ENCODE measurements at places on chromosomes 3 and 15.

GRCh38 chr3:151152455-151153079 lies 50.4 kb downstream of the GPR171 start:
- DNase-seq, result no peak

GRCh38 chr15:77342807-77343206 lies 77.1 kb downstream of the PEAK1 start:
- no peak for DNase-seq

- no peak for DNase-seq
These were observed 108.3 kb upstream of the CTDSPL start for GRCh38 chr3:37753428-37753827.

DNA sequence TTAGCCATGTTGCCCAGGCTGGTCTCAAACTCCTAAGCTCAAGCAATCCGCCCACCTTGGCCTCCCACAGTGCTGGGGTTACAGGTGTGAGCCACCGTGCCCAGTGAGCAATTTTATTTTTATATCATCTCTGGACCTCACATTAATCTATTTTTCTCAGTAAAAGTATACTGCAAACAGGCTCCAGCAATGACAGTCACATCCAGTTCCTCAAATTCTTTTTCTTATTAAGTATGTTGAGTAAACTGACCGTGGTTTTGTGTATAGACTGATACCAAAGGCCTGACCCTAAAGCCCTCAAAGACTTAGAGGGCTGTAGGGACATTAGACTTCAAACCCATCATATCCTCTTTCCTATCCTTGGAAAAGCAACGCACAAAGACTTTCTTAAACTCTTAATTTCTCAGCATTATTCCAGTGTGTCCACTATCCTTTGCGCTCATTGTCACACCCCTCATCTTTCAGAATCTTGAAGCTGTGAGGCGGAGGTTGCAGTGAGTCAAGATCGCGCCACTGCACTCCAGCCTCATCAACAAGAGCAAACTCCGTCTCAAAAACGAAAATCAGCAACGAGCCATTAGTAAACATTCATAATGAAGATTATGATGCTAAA lies 2.0 kb downstream of the NGLY1 start:
- no peak for DNase-seq

DNA sequence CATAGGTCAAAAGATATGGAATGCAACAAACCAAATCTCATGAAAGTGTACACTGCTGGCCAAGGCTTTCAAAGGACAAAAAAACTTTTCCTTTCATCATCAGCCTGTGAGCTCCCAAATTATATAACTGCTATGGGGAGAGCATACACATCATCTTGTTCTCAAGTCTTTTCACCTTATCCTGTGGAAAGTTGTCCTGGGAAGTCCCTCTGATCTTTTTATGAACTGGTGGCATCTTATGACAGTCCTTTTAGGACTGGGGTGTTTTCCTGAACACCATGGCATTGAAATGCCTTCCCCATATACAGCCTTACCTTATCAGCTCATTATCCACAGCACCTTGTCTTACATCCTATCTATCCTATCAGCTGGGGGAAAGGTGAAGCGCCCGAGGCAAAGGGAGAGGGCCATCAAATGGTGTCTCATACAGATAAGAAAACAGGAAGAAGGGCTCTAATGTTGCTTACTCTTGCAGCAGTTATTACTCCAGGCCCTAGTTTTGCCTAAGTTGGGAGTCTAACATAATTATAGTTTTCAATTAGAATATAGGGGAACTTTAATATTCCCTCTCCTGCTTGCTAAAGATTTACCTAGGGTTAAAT lies 61.5 kb upstream of the GOLIM4 start:
- DNase-seq, result no peak

GRCh38 chr3:73148206-73148605 lies 86.7 kb downstream of the EBLN2 start:
- DNase-seq, result no peak

DNA sequence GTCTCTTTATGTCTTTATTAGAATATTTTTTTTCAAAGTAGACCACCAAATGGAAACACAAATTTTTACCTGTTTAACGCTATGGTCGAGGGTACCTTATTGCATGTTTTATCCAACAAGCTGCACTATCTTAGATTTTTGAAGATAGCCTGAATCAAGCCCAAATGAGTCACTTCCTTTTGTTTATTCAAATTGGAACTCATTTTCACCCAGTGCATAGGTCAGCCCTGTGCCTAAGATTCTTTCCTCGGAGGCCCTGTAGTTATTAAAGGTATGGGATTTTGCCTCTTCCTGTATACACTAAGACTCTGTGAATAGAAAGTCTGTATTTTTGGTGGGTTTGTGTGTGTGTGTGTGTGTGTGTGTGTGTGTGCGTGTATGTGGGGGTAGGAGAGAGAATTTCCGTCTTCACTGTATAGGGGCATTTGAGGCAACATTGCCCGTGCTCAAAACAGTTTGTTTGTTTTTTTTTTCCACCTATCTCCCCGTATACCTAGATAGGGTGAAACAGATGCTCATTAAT lies 358.0 kb upstream of the CADM2 start:
- no peak for DNase-seq

DNA sequence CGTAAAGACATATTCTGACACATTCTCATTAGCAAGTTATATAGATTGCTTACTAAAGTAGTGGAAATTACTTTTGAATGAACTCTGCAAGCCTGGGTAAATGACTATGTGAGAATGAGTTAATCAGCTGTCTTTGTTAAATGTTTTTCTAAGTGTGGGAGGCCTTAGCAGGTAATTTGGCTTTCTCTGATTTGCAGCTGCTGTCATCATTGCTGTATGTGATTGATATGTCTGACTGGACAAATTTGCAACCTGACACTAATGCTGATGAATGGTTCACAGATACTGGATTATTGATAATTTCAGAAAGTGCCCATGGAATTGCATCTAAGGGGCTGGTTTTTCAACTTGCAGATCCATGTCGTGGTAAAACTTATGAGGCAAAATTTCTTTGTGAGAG lies 372.2 kb upstream of the SGO1 start:
- DNase-seq, result no peak

DNA sequence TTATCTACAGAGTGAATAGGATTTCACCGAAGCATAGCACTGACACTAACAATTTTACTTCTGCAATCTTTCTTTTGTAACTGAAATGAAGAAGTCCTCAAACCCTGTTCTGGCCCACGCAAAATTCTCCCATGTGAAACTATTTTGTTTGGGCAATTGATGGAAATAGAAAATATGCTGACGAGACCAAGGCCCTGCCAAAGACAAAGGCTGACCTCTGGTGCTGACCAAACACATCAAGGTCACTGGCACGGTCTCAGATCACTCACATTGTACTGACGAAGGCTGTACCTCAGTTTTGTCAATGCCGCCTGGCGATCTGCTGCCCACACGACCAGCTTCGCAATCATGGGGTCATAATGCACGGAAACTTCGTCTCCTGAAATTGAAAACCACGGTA lies 58.4 kb upstream of the DCUN1D1 start:
- no peak for DNase-seq

GRCh38 chr15:31486506-31486905 lies 159.9 kb downstream of the KLF13 start:
- no peak for DNase-seq

GRCh38 chr3:15041950-15042349 lies 23.2 kb downstream of the MRPS25 start:
- no peak for DNase-seq

GRCh38 chr3:88235102-88235501 lies 85.3 kb downstream of the C3orf38 start:
- DNase-seq, result no peak

DNA sequence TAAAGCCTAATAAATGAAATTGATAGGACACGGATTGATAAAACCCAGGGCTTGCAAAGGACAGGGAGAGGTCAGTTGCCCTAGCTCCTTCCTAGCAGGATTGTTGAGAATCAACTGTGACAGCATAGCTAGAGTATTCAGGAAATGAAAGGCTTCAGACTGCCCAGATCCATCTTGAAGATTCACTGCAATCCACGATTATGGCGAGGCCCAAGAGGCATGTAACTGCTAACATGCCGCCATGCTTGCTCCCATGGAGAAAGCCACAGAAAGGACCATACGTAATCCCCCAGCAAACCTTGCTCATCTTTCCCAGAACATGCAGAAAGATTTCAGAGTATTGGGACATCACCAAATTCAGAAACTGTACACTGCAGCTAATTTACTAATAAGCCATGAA lies 41.3 kb downstream of the MYH15 start:
- DNase-seq, result no peak

DNA sequence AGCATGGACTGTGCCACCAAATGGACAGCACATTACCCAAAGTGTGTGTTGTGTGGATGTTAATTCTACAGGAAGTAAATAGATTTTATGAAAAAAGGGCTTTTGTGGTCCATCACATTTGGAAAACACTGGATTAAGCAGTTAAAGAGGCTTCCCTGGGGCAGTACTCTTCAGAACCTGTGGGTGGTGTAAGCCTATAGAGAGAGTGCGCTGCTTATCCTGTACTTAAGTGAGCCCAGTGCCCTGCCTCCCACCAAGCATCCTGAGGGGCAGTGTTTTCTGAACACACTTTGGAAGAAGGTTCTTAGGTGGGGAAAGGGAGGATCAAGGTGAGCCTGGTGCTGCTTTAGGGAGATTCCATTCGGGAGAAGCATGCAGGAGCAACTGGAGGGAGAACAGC lies 10.9 kb downstream of the TTLL3 start:
- DNase-seq, result no peak

DNA sequence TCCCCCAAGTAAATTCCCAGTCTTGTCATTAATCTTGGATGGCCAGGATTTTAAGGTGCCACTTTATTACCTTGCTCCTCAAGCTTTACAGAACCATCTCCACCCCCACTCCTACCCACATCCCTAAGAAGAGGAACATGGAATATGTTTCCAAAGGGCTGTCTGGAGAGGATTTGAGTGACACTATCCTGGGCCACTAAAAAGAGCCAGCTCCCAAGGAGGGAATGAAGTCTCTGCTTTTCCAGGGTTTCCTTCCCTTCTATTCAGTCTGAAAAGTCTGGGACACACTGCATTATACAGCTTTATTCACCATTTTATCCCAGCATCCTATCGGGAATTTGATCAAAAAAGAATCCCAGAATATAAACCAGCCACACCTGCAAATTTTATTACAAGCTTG lies 35.6 kb upstream of the MECOM start:
- no peak for DNase-seq

- DNase-seq, result no peak
These were observed 177.1 kb downstream of the RPLP1 start for GRCh38 chr15:69629631-69630161.

DNA sequence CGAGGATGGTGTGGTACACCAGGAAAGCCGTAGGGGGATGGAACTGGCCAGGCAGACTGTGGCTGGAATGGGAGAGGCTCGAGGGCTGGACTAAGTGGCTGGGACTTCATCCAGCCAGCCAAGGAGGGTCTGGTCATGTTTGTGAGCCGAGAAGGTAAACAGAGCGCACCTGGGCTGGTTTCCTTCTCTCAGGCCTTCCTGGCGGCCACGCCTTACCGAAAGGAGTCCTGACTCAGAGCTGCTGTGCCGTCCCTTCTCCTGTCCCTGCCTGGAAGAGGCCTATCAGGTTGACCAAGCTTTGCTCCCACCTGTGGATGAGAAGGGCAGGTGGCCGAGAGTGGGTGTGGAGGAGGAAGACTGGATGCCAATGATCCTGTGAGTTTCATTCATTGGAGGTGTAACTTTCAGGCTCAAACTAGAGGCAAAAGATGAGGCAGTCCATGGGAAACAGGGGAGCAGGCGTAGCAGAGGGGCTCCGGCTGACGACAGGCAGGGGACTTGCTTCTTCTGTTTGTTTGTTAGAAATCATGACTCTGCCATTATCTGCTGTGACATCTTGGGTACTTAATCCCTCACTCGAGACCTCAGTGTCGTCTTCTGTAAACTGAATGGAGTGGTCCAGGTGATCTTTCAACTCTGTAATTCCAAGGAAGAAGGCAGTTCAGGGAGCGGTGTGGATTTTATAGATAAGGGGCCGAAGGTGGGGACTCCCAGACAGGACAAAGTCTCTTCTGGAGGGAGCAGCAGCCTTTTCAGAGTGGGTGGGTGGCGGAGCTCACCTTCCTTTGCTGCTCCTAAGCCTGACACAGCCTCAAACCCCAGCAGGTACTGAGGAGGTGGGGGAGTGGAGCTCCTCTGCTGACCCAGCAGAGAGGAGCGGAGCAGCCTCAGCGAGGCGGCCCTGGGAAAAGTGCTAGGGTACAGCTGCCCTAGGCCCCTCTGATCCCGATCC lies 71.8 kb upstream of the GATM start:
- DNase-seq, result no peak

DNA sequence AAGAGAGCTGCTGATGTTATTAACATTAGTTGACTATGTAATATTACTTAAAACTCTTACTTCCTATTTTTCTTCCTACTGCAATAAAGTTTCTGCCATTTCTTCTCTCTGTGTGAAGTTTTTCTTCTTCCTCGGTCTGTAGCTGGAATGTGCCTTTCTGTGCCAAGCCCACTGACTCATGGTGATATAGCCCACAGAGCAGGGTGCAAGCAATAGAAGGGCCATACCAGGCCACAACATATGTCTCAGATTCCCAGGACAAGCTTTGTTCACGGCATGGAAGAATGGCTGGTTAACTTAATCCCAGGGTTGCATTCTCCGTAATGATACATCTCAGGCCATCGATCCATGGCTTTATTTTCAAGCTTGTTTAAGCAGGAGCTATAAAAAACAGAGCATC lies 815.3 kb downstream of the TUSC7 start:
- DNase-seq, result no peak

- no peak for DNase-seq
These were observed 58.9 kb downstream of the CNOT10 start for GRCh38 chr3:32743934-32744333.

GRCh38 chr3:115499666-115500065 lies 123.6 kb upstream of the GAP43 start:
- DNase-seq, result no peak

GRCh38 chr15:25241241-25241801 lies 197.5 kb downstream of the UBE3A start:
- no peak for DNase-seq

GRCh38 chr3:49013738-49014660 lies 4.4 kb downstream of the DALRD3 start:
- DNase-seq, result no peak

- no peak for DNase-seq
These were observed 4.9 kb upstream of the TBC1D5 start for GRCh38 chr3:17747174-17747889.

DNA sequence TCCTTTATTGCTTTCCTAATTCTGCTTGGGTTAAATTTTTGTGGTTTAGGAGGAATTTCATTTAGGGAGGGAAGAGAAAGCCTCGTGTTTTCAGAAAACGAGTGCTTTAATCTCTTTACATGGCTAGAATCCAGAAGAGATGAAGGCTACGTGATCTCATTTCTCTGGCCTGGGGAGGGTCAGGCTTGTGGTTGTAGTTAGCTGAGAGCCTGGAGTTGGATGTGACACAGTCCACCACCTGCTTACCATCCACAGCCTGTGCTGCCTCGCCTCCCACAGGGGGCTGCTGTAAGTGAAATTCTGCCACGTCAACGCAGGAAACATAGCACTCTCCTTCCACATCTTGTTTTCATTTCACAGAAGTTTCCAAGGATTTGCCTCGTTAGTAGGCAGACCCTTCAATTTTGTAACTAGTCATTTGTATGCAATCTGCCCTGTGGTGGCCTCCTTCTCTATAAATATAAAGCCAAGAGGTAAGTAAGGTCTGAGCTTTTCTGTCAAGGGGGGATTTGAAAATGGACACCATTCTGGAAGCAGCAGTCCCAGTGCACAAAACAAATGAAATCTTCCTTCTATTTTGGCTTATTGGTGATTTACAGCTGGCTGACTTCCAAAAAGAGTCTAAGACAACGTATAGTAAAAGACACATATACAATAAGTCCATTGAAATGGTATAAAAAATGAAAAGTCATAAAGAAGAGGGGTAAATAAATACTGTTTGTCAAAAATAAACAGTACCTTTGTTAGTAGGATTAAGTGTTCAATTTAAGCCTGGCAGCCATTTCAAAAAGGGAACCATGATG lies 3.4 kb downstream of the GXYLT2 start:
- no peak for DNase-seq

- no peak for DNase-seq
These were observed 26.4 kb upstream of the SKIL start for GRCh38 chr3:170331143-170331542.

All from activated CD4-positive, CD25-positive, alpha-beta regulatory T cell treated with anti-CD3 and anti-CD28 coated beads, Interleukin-2, amount 50 U/mL, for 16 hours (primary cell).